ENCODE measurements at places on chromosomes 7 and 10.

- no peak for DNase-seq
Observed at GRCh38 chr7:70360557-70360956, 762.3 kb downstream of the AUTS2 start.

- DNase-seq = no peak
Observed at GRCh38 chr10:46247808-46248569, 38.8 kb upstream of the ANTXRL start.

DNA sequence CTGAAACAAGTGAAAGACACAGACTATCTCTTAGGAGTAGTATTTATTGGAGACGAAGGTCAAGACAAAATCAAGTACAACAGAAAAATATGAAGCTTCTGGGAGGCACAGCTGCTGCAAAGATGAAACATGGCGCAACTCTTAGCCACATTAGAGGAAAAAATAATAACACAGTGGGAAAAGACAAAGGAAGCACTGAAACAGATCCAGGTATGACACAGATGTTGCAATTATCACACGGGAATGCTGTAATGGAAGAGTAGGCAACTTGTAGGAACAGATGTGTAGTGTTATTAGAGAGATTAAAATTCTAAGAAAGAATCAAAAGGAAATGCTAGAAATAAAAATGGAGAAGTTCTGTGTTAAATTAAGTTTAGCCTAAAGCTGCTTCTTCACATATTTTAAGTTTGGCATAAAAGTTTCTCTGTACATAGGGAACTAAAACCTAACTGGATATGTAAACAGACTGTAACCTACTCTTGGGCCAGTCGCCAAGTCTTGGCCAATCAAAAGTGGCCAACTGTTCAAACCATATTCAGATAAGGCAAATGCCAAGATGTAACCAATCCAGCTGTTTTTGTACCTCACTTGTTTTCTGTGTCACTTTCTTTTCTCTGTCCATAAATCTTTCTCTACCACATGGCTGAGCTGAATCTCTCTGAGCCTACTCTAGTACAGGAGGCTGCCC lies 1132.0 kb upstream of the LRRTM3 start:
- DNase-seq = no peak

DNA sequence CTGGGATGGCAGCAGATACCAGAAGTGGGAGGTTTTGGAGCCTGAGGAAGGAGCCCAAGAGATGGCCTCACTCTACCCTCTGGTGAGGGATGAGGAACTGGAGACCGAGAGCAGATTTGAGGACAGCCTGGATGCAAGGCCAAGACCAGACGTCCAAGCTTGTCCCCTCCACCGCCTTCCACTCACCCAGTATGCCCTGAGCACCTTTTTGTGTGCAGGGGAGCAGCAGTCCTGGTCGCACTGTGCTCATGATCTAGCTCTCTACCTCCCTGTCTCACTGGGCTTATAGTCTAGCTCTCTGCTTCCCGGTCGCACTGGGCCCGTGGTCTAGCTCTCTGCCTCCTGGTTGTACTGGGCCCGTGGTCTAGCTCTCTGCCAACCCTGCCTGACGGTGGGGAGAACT lies 33.6 kb upstream of the CHST15 start:
- DNase-seq = no peak

DNA sequence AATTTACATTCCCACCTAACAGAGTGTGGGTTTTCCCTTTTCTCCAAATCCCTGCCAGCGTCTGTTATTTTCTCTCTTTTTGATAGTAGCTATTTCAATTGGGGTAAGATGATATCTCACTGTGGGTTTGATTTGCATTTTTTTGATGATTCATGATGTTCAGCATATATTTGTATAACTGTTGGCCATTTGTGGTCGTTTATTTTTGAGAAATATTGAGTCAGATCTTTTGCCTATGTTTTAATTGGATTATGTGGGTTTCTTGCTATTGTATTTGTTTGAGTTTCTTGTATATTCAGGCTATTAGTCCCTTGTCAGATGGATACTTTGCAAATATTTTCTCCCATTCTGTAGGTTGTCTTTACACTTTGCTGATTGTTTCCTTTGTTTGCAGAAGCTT lies 193.8 kb downstream of the ABCA13 start:
- DNase-seq = no peak

DNA sequence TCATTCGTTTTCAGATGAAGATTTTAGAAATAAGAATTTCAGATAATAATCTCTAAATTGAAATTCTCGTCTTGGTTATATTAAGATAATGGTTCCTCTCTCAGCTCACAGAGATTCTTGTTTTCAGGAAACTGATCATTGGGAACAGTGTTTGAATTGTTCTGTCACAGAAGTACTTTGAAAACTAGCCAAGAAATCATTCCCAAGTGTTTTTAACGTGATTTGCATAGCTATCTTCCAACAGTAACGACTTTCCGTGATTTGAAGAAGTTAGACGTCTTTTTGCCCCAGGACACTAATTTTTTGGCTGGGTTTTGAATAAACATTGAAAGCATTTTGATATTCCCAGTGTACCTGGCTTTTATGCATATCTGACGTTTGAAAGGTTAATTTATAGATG lies 116.0 kb downstream of the CDCA7L start:
- DNase-seq = no peak

- DNase-seq = no peak
Observed at GRCh38 chr10:47256751-47257336, 43.2 kb upstream of the GDF10 start.
